ENCODE measurements at places on chromosomes 12 and 14.

DNA sequence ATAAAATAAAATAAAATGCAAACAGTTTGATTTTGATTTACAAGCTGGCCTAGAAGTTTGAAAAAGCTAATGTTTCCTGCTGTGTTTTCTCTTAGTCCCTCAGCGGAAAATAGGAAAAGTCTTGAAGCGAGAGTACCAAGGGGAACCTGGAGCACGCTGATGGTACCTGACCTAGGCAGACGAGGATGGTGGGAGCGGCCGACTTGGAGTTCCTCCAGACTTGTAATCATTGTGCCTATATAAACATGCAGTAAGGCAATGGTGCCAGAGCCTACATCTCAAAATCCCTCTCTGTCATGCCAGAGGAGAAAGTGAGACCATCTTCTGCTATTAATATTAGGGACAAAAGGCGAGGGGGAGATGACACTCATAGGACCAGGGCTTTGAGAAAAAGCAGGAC lies 371.7 kb downstream of the TMEM132D start:
- no peak for DNase-seq

DNA sequence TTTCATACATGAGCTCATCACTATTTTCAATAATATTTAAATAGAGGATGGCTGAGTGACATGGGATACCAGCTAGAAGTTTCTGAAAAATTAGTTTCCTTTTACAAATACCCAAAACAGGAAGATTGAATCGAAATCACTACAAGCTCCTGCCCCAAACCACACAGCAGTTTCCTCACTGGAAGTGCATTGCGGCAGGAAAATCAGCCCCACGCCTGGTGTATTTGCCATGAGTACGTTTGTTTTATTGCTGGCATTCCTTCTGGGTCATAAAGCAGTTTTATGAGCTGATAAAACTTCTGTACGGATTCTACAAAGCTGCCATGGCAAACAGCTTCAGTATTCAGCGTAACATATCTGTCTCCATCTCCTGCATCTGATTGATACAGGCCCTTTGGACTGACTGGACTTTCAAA lies 23.7 kb downstream of the CDC42BPB start:
- DNase-seq: no peak

DNA sequence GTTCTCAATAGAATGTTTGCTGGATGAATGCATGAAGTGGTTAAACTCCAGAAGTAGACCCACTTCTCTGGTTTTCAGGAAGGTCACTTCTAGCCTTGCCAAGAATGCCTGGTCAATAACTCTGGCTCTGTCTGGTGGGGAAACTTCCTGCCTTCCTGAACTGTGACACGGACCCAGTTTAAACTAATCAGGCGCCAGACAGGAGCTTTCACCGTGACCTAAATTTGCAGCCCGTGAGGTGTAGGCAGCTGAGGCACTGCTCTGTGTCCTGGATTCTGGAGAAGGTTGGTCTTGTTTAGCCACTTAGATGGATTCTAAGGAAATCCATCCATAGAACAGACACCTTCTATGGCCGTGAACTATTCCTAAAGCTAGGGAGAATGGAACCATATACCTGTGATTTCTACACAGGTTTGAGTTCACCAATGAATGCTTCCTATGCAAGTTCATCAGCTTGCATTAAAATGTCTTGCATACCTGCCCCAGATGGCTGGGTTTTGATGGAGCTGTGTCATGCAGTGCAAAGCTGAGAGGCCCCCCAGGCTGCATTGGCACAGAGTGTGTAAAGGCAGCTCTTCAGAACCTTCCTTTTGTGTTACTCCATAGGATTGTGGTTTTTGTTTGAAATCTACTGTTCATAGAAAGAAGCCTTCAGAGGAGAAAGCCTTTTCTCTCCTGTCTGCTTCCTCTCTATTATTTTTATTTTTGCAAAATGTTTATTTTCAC lies 4.4 kb downstream of the CHST11 start:
- no peak for DNase-seq

GRCh38 chr12:89273525-89273924 lies 78.8 kb downstream of the DUSP6 start:
- DNase-seq: no peak

DNA sequence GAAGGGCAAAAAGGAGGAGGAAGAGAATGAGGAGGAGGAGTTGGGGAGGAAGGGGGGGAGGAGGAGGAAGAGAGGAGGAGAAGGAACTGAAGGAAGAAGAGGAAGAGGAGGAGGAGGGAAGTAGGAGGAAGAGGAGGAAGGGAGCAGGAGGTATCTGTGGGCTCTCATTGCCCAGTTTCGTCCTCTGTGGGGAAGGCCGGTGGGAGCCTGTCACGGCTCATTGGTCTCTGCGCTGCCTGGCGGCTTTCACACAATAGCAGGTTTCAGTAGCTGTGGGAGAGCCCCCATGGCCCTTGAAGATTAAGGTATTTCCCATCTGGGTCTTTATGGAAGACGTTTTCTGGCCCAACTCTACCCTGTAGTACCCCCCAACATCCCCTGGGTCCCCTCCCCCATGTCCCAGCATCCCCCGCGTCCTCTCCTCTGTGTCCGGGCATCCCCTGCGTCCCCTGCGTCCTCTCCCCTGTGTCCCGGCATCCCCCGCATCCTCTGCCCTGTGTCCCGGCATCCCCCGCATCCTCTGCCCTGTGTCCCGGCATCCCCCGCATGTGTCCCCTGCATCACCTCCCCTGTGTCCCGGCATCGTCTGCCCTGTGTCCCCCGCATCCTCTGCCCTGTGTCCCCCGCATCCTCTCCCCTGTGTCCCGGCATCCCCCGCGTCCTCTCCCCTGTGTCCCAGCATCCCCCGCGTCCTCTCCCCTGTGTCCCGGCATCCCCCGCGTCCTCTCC lies 278.2 kb upstream of the SFSWAP start:
- no peak for DNase-seq

GRCh38 chr12:102765736-102766135 lies 151.3 kb downstream of the PAH start:
- DNase-seq: no peak
